ENCODE measurements at places on chromosomes 2 and 18.
A peak's percentile ranks its signal among the peaks of the same experiment; 100 is the strongest.

DNA sequence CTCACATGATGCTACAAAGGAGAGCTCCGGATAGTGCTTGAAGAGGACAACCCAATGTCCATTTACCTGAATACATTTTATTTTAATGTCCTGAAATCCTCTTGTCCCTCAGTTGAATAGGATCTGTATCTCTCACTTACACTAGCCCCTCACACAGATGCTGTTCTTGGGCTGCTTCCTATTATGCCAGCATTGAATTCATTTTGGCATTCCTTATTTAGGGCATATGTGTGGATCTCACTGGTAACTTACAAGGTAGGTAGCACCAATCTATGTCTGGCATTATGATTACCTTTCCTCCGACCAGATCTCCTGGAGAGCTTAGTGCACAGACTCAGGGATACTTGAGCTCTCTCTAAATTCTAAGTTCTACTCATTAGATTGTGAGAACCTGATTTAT, 799.7 kb upstream of the FSHR start:
- DNase-seq = no peak

- DNase-seq = no peak
Observed at GRCh38 chr2:168560817-168561499, 104.9 kb downstream of the CERS6 start.

GRCh38 chr2:236972491-236973342, 113.0 kb upstream of the COPS8 start:
- DNase-seq = no peak

GRCh38 chr2:114134146-114134545, 244.3 kb downstream of the ACTR3 start:
- DNase-seq = no peak

DNA sequence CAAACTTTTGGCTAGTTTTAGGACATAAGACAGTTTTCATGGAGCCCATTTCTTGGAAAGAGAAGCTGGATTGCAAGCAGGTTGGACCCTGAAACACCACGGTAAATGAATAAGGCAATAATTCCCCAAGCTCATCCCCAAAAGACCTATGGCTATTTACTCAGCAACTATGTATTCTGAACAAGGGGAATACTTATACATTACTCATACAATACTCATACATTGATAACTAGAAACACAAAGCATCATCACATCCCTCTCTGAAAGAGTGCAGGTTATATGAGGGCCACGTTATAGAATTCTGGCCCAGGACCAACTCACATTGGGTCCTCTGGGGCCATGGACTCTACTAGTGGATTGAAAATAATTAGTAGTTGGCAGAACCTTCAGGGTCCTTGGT, 154.8 kb downstream of the TMX3 start:
- no peak for DNase-seq

- no peak for DNase-seq
Observed at GRCh38 chr18:3455907-3456685, 6.1 kb downstream of the TGIF1 start.

GRCh38 chr2:40435426-40436092, 16.3 kb downstream of the SLC8A1 start:
- DNase-seq = no peak

DNA sequence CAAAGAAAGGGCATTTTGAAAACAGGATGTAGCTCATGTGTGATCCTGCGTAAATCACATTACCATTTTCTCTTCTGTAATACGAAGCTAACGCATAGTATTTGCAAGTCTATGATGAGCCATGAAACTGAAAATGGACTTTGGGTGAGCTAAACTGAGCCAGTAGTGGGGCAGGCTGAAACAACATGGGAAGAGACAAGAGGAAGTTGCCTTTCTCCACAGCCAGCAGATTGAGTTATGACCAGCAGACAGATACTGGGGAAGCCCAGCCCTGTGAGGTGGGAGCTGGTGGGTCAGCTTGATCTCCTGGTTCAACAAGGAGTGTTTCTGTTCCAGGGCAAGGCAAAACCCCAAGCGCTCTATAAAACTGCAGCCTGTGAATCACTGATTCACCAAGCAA, 11.8 kb downstream of the CYRIA start:
- DNase-seq = peak; percentile 75

- DNase-seq = no peak
Observed at GRCh38 chr2:62143696-62144095, 52.2 kb upstream of the B3GNT2 start.

GRCh38 chr2:29632018-29632417, 289.4 kb downstream of the ALK start:
- DNase-seq = no peak

- no peak for DNase-seq
Observed at GRCh38 chr2:143697744-143698143, 568.5 kb downstream of the ARHGAP15 start.

- peak; percentile 69 for DNase-seq
Observed at GRCh38 chr2:71609958-71610357, 156.6 kb downstream of the DYSF start.

DNA sequence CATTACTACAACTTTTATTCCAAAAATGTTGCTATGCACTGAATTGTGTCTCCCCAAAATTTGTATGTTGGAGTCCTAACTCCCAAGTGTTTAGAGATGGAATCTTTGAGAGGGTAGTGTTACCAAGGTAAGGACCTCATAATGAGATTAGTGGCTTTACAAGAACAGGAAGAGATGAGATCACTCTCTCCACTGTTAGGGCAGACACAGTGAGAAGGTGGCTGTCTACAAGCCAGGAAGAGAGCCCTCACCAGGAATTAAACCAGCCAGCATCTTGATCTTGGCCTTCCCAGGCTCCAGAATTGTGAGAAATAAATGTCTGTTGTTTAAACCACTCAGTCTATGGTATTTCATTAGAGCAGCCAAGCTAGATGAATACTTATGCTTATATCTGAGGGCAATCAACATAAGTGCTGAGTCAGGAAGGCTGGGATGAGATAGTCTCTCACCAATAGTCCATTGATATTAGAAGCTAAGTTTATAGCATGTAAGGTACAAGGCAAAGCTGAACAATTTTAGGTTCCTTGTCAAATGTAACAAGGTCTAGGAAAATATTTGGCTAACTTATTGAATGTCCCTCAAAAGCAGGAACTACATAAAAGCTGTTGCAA, 317.6 kb upstream of the REG3G start:
- no peak for DNase-seq

DNA sequence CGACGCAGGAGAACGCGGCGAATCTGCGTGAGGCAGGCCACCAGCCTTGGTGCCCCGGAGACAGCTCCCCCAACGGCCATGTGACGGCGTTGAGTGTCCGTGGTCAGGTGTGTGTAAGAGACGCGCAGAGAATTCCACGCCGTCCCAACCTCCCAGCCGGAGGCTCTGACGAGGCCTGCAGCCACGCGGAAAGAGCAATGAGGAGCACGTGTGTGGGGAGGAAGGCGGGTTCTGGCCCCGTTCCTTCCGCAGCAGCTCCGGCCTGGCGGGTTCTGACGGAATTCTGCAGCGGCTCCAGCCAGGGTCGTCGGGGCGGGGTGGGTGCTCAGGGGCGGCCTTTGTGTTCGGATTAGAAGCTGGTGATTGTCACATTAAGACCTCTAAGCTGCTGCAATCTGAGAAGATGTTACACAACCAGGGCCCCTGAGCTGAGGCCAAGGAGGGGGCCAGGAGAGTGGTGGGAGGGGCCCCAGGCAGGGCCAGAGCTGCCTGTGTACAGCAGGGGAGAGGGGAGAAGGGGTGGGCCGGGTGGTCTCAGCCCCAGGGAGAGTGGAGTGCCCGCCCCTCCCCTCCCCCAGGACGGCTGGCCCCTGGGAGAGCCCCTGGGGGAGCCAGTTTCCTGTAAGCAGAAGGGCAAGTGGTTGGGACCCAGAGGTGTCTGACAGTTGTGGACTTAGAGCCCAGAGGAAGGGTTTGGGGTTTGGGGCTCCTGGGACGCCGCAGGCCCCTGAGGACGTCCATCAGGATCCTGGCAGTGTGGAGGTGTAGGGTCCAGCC, 5.1 kb upstream of the GAL3ST2 start:
- peak; percentile 91 for DNase-seq

DNA sequence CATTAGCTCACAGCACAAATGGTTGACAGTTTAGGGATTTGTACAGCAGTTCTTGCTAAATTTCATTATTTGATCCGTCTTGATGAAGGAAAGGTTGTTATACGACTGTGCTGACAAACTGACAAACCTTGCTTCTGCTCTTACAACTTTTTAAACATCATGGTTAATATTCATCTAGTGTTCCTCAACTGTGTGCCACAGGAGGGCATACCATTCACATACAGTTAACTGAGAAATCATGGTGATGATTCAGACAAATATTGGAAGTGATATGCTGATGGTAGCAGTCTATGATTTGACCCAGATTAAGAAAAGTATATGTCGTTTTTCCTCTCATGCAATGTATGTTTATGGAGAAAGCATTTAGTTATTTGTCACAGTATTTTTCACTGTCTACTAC, 129.8 kb upstream of the FSIP2 start:
- peak; percentile 8 for DNase-seq

DNA sequence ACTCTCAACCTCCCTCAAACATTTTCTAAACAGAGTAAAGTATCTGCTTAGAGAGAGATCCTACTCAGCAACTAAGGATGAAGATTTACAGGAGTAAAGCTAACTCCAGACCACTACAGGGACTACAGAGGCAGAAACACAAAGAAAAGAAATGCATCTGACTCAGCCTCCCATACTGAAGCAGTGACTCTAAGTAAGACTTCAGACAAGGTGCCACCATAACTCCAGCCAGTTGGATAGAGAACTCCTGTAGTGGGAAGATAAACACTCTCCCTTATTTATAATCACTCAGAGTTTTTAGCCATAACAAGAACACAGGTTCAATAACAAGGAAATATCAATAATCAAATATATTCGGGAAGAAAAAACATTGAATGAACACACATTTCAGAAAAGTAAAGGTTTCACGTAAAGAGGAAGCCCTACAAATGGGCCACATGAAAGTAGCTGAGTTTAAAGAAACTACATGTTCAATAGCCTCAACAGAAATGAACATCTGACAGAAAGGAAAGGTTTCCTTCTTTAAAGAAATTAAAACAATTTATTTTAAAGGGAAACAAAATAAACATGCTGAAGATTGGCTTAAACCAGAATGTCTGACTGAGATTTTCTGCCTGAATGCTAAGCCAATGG, 519.9 kb downstream of the KCNJ3 start:
- no peak for DNase-seq

DNA sequence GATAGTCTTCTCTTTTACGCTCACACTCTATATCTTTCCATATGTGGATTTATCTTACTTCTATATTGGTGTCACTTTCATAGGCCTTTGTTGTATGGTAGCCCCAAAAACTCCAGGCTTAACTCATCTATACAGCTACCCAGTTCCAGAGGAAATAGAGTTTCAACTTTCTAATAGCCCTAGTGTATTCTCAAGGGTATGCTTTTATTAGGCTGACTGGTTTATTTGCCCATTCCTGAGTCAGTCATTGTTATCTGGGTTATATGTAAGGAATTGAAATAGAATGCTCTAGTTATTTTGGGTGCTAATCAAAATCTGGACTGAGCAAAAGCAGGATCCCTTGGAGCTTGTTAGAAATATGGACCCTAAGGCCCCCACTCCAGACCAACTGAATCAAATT, 307.4 kb upstream of the KCNJ3 start:
- no peak for DNase-seq

DNA sequence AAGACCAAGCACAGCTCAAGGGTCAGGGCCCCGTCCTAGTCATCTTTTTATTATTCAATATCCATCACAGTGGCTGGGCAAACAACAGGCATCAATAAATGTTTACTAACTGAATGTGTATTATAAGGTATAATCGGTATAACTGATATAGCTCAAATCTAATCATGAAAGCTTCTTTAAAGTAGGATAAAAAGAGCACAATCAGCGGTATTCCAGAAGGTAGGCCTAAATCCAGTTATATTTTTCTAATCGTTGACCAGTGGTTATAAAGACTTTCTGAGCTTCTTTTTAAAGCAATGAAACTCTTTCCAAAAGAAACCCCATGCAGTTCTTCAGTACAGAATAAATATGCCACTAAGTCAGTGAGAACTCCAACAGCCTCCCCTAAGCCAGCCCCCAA, 92.1 kb downstream of the SMAD2 start:
- no peak for DNase-seq

DNA sequence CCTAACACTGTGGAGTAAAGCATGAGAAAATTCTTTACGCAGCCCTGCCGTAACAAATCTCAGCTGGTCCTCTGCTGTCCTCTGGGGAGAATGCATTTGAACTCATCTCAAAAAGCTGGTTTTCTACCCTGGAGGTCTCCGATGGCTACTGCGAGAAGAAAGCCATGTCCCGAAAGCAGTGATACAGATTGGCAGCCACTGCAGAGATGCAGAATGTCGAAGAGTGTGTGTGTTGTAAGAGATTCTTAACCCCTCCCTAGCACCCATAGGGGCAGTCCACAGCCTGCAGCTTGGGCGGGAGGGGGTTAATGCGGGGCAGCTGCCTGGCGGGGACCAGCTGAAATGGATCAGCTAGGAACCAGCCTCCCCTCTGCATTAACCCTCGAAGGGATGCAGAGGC, 235.9 kb downstream of the ZNF516 start:
- DNase-seq = no peak

DNA sequence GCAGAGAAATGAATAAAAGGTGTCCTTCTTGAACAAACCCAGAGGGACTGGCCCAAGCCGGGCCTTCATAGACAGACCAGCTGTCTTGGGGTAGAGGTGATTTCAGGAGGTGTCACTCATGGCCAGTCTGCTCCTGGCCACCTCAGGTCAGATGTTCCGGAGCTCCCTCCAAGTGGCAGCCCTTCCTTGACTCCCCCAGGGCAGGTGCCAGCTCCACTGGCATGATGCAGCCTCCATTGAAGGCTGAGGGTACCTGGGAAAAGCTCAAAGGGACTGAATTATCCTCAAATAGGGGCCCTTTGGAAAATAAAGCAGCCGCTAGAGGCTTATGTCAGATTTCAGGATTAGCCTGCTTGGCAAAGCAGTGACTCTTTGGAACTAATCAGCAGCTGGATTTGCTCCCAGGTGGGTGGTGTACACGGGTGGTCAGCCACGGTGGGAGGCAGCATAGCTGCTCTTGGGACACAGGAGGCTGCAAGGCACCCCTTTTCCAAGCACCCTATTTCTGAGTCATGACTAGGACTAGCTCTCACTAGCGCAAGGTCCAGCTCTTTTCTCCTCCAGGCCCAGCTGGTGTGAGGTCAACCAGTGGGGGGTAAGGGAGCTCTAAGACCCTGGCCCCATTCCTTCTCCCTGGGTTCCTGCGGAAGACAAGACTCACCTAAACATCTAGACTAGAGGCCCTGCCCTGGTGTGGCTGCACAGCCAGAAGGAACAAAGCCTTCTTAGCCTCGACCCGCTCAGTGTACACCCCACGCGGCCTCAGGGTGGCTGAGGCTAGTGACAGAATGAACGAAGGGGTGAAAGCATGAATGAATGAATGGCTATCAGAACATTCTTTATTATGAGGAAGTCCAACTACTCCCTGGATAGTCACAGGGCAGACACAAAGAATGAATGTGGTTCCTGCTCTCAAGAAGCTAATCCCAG, 29.3 kb downstream of the HS1BP3 start:
- no peak for DNase-seq

- DNase-seq = no peak
Observed at GRCh38 chr2:58594762-58595161, 353.6 kb upstream of the FANCL start.

- no peak for DNase-seq
Observed at GRCh38 chr2:125070726-125071505, 1045.8 kb downstream of the CNTNAP5 start.

All from NB4 (cell line).